ENCODE measurements at places on chromosomes 16 and 17.
A peak's percentile ranks its signal among the peaks of the same experiment; 100 is the strongest.

GRCh38 chr17:65519462-65519861 is 42.0 kb downstream of the AXIN2 start:
- DNase-seq: no peak

DNA sequence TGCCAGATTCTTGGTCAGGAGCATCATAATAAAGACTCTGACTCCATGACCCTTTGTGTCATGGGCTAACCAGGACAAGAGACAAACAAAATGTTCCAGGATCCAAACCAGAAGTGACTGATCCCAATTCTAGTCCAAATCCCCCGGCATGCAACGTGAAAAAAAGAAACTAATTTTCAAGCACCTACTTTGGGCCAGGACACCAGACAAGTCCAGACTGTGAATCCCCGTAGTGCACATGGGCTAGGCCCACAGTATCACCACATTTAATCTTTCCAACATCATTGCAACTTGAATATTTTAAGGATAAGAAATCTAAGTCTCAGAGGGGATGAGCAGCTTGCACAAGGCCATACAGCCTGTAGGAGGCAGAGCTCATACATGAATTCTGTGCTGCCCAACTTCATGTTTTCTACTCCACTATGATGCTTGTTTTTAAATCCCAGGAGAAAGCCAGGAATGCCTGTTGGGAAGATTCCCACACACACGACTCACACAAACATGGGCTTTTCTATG is 365.7 kb downstream of the NPIPA8 start:
- DNase-seq: no peak

DNA sequence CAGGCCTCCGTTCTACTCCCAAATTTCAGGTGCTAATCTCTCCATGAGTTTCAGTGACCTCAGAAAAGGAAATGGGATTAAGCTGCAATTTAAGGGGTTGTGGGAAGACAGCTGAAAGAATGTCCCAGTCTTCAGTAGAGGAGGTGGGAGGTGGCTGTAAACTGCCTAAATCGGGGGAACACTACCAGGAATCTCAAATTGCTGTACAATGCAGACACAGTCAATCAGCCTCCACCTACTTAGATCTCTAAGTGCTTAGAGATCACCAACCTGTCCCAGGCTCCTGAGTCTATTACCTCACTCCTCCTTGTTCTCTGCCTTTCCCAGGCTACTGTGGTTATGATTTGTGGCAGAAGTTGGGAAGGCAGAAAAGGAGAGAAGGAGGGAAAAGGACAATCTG is 8.3 kb upstream of the TBX21 start:
- DNase-seq: no peak

DNA sequence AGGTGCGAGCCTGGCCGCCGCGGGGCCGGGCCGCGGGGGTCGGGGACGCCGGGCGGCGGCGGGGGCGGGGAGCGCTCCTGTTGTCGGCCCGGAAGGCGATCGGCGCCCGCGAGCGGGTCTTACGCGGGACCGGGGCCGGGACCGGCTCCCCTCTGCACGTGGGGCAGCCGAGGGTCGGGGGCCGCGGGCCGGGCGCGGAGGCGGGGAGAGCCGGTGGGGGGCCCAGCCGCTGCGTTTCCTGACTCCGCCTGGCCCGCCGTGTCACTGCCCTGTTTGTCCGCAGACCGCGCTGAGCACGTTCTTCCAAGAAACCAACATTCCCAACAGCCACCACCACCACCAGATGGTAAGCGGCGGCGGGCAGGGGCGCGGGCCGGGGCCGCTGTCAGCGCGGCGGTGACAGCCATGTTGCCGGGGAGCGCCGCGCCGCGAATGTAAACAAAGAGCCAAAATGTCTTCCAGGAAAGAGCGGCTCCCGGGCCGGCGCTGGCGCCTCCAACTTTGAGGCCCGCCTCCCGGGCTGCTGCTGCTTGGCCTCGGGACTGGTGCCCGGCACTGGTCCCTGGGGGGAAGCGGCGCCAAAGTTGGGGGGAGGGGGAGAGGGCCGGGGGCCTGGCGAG is 586 bp downstream of the UBALD2 start:
- DNase-seq: peak; percentile 69

- no peak for DNase-seq
These were observed 388 bp downstream of the OXLD1 start for GRCh38 chr17:81666092-81666341.

GRCh38 chr16:66167564-66168291 is 198.8 kb upstream of the CDH5 start:
- no peak for DNase-seq

DNA sequence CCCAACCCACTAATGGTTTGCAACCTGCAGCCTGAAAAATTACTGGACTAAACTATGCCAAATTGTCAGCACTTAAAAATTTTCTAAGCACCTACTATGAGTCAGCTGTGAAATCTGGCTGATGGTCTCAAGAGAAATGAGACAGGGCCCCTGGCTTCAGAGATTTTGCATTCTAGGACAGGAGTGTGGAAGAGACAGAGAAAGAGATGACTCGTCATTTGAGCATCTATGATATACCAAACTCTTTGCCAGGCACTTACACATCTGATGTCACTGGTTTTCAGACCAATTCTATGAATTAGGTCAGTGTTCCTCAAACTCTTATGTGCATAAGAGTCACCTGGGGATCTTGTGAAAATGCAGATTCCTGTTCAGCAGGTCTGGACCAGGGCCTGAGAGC is 44.4 kb downstream of the CLEC19A start:
- no peak for DNase-seq

- no peak for DNase-seq
These were observed 224.9 kb downstream of the GSG1L start for GRCh38 chr16:27838536-27839175.

GRCh38 chr17:27263386-27263785 is 30.5 kb upstream of the WSB1 start:
- DNase-seq: no peak

DNA sequence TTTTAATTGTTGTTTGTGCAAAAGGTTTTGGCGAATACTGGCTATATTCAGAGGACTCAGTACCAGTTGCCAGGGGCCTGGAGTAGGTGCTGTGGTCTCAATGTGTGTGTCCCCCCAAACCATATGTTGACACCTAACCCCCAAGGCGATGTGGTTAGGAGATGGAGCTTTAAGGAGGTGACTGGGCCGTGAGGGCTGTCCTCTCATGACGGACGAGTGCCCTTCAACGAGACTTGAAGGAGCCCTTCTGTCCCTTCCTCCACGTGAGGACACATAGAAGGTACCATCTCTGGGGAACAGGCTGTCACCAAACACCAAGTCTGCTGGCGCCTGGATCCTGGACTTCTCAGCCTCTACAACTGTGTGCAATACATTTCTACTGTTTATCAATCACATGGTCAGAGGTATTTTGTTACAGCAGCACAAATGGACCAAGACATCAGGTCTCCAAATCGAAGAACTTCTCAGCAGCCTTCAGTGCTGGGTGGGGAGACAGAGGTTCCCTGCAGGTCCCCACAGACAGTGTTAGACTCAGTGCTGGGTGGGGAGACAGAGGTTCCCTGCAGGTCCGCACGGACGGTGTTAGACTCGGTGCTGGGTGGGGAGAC is 24.8 kb upstream of the METRNL start:
- DNase-seq: no peak

Measured in naive thymus-derived CD8-positive, alpha-beta T cell (primary cell).